ENCODE measurements at places on chromosomes 7 and 10.

DNA sequence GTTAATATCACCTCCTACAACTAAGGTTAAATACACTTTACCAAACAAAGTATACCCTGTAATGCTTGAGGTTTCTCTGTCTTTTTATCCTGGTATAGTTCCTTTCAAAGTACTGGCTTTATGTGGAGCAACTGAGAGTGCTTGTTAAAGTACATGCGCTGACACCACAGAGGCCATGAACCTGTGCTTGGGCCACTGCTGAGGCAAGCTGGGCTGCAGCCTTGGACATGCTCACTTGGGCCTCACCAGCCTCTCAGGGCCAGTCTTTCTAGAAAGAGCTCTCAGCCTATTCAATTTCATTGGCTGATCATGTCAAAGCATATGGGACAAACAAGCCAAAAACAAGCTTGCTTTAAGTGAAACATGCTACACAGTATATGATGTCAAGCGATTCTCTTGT is 126.1 kb upstream of the DNAJB12 start:
- no peak for DNase-seq

DNA sequence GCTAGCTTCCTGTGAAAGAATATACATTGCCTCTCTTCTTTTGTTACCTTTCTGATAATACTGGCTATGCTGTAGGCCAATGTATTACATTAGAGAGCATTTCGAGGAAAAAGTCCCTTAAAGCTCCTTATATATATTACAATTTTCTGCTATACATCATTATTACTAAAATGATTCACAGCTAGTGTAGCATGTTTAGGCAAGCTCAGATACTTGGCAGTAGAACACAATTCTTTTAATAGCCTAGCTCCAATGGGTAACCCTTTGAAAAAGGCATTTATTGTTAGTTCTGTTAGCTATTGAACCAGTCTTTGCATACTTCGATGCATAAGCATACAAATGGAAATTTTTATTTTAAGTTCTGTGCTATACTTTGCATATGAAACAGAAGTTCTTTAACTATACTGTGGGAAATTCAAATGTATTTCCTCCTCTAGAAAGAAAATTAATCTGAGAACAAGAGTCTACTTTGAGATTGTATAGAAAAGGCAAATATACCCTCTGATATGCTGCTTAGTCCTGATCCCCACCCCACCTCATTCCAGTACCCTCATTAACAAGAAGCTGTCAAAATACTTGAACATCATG is 55.6 kb upstream of the SKAP2 start:
- DNase-seq = no peak

DNA sequence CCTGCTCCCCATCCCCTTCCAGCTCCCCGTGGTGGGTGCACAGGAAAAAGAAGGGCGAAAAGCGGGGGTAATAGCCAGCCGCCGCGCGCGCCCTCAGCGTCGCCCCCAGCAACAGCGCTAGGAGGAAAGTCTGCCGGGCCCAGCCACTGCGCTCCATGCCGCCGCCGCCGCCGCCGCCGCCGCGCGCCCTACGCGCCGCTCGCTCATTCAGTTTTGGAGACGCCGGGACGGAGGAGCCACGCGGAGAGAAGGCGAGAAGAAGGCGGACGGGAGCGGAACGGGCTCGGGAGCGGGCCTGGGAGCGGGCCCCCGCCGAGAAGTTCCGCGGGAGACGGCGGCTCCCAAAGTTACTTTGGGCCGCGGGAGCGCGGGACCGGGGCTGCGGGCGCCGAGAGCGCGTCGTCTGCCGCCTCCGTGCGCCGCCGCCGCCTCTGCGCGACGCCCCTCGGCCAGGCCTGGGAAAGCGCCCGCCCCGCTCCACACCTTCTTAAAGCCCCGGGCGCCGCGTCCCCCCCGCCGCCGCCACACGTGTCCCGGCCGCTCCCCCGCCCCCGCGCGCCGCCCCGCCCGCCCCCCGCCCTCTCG is at the start of gene RELN:
Gene RELN, minus strand, starts transcription at position 459 of the 585 bp plus-strand sequence. Its CDS starts 302 bp downstream, at position 157.
- DNase-seq = peak; percentile 64

DNA sequence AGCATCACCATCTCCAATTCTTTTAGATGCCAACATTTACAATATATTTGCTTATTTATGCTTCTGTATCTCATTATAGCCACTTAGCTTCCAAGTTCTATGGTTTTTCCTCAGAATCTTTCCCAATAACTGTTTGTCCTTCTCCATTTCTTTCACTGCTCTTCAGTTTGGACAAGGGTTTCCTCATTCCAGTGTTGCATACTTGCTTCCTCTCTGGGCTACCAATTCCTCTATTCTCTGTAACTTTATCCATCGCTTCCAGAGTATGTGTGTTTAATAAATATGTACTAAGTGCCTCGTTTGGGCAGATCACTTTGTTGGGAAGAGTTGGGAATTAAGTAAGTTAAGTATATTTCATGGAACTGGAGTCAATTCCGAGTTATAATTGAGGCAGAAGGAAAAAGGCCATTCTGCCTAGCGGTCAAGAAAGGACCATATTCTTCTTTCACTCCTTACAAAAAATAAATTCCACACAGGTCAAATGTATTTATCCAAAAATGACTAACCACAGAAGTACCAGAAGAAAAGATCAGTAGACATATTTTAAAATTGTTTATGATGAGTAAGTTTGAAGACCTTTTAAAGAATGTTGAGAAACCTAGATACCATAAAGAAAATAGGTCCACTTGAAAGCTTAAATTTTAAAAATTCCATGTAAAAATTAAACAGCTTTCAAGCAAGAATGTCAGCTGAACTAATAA is 10.8 kb downstream of the STAMBPL1 start:
- DNase-seq = no peak

- peak; percentile 26 for DNase-seq
Measured at GRCh38 chr7:99021941-99022560, 121.9 kb downstream of the SMURF1 start.

DNA sequence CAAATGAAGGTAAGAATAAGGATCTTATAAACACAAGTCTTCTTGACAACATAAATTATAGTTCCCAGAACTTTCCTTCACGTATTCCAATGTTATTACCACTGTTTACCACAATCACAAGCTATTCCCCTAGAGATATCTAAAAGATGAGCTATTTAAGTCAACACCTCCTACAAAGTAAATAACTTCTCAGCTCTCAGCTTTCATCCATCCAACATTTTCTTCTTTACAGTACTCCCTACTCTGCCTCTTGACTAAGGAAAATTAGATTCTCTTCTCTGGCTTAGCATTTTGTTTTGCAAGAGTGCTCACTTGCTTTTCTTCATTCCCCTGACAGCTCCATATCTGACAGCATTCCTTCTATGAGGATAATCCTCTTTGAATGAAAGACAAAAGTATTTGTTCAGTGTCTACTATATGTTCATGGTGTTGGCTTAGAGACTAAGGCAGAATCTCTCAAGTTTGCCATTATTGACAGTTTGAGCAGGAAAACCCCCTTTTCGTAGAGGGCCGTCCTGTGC is 93.0 kb upstream of the IL6 start:
- DNase-seq = no peak

Measured in dermis blood vessel endothelial cell (primary cell).